ENCODE measurements at places on chromosomes 3 and 15.
A peak's percentile ranks its signal among the peaks of the same experiment; 100 is the strongest.

GRCh38 chr3:34626699-34627098 lies 828.3 kb downstream of the PDCD6IP start:
- no peak for DNase-seq

- no peak for DNase-seq
These were observed 319.9 kb downstream of the ARRDC4 start for GRCh38 chr15:98280284-98280975.

- no peak for DNase-seq
These were observed 61.4 kb upstream of the TRPM1 start for GRCh38 chr15:31162721-31163510.

DNA sequence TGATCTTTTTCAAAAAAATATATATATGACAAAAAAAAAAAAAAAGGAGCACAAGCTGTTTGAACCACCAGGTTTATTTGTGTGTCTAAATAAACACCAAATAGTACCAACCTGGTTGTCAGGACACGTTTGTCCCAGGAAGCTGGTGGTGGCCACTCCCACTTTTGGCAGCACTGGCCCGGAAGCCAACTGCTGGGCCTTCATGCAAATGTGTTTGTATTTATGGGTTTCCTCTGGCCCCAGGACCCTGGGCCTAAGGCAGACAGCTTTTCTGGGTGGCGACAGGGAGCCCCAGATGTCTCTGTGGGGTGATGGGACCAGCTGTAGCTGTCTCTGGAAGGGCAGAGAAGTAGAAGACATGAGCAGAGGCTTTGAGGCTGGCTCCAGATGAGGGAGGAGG lies 31.6 kb downstream of the PRKCD start:
- DNase-seq, result no peak

- no peak for DNase-seq
These were observed at the start of gene VILL for GRCh38 chr3:37990527-37990926. TSS of gene VILL (plus strand) at chr3:37990786. CDS start at chr3:37993673, 2,887 bp downstream.

- no peak for DNase-seq
These were observed 100.6 kb upstream of the GOLGA6L6 start for GRCh38 chr15:20642054-20642767.

- peak; percentile 38 for DNase-seq
These were observed 70.7 kb downstream of the RPLP1 start for GRCh38 chr15:69523010-69524001.

DNA sequence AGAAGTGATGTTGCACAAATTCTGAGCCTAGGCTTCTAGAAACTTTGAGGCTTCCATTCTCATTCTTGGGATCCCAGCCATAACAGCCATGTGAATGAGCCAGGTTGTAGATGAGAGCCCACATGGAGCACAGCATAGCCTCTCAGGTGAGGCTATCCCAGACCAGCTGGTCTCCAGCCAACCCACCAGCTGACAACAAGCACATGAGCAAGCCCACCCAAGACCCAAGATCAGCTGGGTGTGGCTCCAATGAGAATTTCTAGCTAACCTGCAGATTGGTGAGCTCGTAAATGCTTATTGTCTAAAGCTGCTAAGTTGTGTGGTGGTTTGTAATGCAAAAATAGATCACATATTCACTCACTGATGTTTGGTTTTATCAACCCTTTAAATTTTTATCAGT lies 14.4 kb downstream of the KY start:
- DNase-seq, result no peak

- DNase-seq, result no peak
These were observed 22.1 kb upstream of the GOLGA6C start for GRCh38 chr15:75235760-75236729.

DNA sequence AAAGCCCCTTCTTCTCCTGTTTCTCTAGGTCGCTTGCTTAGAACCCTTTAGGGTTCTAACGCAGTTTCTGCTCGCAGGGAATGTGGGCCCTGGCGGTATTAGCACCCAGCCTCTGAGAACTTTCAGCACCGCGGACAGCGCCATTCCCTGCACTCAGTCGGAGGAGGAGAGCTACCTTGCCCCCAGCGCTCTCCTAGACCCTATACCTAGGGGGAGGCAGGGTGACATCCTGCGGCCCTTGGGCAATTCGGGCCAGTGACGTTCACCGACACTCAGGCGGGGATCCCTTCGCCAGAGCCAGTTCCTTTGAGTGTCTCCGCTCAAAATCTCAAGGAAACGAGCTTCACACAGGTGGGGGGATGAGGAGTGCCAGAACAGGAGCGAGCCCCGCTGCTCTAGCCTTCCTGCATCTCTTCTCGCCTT lies 1.3 kb downstream of the SLC7A14 start:
- peak; percentile 47 for DNase-seq

DNA sequence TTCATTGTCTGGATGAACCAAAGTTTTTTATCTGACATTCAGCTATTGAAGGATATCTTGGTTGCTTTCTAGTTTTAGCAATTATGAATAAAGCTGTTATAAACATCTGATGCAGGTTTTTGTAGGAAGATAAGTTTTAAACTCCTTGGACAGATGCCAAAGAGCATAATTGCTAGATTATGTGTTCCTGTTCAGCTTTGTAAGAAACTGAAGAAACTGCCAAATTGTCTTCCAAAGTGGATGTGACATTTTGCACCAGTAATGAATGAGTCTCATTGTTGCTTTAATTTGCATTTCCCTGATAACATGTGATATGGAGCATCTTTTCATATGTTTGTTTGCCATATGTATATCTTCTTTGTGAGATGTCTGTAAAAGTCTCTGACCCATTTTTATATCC lies 239.9 kb upstream of the TTC14 start:
- DNase-seq, result no peak

DNA sequence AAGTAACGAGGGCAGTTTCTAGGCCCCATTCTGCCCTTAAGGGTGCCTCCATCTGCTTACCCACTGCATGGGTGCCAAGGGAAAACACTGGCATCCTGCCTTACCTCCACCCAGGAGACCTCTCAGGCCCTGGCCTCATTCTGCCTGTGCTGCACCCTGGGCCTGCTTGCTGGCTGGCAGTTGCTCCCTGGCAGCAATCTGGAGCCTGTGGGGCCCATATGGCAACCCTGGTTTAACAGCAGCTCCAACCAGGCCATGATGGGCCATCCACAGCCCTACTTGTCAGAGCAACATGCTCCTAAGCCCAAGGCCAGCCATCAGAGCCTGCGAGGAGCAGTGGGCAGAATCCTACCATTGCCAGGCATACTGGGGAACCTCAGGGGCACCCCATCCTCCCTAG lies 3.7 kb downstream of the C3orf18 start:
- DNase-seq, result no peak

DNA sequence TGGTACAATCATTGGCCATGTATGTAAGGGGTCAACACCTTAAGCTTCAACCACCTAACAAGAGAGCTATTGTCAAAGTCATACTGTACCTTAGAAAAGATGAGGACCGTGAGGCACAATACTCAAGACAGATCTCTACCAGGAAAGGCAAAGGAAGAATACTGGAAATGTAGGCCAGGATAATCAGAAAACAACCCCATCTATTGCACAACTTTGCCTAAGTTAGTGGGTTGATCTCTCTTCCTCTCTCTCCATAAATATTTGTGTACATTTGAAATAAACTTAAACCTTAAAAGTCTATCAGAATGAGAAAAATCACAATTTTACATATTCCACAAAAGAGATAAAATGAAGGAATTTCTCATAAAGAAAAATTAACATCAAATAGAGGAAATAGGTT lies 556.9 kb downstream of the MECOM start:
- no peak for DNase-seq

DNA sequence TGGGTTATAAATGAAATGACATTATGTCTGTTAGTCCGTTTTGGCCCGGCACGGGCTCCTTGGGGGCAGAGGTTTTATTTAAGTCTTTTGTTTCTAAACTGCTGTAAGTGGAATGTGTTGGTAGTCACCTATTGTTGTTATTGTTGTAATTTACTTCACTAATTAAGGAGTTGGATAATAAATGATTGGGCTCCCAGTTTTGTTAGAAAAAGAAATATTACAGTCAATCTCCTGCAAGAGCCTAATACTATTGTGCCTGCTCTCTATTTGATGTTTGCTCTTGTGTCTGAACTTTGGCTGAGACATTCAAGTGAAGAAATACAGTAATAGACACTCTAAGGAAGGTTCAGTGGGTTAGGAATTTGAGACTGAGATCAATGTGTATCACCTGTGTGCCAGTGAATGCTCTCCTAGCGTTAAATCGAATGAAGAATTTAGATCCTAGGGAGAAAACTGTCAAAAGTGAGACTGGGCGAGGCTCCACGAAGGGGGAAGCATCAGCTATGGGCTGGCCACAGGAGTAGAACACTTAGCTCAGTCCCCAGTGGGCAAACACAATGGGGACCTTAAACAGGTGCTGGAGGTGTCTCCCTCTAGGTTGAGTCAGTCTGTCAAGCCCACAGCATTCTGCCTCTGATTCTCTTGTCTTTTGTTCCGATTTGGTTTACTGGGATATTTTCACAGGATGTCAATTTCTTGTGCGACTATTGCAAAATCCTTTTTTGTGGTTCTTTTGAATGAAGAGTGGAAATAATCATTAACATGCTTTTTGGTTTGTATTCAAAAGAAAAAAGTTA lies 1.2 kb downstream of the ROBO2 start:
- DNase-seq, result no peak

GRCh38 chr15:62809115-62809967 lies 233.2 kb upstream of the TPM1 start:
- DNase-seq, result peak; percentile 12

DNA sequence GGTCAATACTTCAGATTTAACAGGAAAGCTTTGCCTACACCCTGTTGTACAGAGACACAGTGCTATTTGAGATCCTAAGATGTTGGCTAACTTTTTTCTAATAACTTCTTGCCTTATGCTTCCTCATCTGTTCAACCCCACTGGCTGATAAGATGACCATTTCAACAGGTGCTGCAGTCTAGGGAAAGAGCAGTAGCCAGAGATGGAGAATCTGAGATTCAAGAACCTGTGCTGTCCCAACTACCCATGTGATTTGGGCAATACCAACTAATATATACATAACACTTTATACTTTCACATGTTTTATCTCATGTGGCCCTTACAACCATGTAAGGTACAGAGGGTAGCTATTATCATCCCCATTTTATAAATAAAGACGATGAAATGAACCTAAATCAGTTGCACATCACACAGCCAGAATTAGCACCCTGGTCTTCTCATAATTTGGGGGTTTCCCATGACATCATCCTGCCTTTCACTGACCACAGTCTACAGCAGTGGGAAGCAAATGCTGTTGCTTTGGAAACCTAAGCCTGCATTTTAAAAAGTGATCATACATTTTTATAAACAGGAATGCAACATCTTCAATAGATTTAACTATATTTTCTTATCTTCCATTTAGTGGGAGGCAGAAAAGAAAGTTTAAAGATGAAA lies 9.7 kb downstream of the TTC23 start:
- DNase-seq, result no peak

- DNase-seq, result no peak
These were observed 95.7 kb downstream of the ROBO1 start for GRCh38 chr3:79672075-79672474.

DNA sequence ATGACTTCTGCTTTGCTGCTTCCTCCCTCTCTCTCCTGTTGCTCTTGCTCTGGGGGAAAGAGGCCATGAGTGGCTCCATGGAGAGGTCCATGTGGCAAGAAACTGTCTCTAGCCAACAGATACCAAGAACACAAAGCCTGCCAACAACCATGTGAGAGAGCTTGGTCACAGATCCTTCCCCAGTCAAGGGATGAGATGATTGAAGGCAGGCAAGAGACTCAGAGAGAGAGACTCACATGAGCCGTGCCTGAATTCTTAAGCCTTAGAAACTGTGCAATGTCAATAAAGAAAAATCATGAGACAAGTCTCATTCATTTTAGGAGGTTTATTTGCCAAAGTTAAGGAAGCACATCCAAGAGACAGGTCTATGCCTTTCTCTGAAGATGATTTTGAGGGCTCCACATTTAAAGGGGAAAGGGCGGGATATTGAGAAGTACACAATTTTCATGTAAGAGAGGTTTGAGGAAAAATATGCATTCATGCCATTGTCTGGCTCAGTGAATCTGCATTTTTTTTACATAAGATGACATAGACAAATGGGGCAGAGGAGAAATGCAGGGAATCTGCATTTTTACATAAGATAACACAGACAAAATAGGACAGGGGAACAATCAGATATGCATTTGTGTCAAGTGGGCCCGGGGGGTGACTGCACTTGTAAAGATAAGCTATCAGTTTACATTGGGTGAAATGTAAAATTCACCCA lies 59.5 kb upstream of the SUCLG2 start:
- no peak for DNase-seq

DNA sequence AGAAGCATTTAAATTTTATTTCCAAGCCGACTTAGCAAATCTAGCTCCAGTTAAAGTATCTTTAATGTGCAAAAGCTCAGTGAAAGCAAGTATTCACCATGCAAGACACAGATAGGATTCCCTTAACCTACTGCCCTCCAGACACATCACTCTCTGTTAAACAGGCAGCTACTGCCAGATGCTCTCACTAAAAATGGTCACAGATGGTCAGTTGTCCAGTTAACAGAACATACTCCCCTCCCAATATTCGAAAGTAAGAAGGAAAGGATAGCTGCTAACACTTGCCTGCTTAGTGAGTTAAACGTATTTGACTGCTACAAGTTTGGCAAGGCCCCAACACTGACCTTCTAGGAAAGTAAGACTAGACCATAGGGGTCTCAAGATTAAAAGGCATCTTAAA lies 73.7 kb downstream of the PRTG start:
- no peak for DNase-seq

- DNase-seq, result no peak
These were observed 69.6 kb downstream of the APBA2 start for GRCh38 chr15:28955160-28955992.

- no peak for DNase-seq
These were observed 735 bp downstream of the STIMATE start for GRCh38 chr3:52896613-52897012.

DNA sequence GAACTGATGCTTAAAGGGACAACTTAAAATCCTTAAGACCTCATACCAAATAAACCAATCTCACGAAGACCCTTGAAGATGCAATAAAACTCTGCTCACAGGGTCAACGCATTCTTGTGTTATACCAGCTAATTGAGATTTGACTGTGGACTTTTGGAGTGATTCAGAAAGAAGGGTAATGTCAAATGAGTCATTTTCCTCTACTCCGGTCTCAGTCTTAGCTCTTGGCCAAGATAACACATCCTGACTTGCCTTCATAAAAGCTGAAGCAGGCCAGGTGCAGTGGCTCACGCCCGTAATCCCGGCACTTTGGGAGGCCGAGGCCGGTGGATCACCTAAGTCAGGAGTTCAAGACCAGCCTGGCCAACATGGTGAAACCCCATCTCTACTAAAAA lies 3.8 kb downstream of the PKM start:
- no peak for DNase-seq

DNA sequence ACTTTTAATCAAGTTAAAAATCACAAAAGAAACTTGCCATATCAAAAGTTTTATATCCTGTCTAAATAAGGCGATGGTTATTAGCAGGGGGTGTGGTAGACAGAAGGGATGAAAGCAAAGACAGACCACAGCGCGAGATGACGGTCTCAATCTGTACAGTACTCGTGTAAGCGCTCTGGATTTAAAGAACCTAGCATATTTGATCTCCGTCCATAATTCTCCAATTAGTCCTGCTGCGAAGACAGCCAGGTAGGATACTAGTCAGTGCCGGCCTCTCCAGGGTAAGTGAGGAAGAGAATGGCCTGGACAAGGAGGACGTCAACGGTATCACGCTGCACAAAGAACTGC lies 701 bp downstream of the SGO1 start:
- no peak for DNase-seq

Data from H54 (cell line).